ENCODE measurements at places on chromosomes 1 and 21.

DNA sequence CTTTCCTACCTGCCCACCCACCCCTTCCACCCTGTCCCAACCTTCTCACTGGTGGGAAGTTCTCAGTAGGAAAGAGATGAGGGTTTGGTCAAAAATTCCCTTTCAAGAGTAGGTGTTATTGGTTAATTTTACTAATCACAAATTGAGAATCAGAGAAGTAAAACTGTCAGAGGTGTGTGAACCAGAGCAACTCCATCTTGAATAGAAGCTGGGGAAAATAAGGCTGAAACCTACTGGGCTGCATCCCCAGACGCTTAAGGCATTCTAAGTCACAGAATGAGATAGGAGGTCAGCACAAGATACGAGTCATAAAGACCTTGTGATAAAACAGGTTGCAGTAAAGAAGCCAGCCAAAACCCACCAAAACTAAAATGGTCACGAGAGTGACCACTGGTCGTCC lies 11.5 kb downstream of the PLA2G2D start:
- no peak for DNase-seq

DNA sequence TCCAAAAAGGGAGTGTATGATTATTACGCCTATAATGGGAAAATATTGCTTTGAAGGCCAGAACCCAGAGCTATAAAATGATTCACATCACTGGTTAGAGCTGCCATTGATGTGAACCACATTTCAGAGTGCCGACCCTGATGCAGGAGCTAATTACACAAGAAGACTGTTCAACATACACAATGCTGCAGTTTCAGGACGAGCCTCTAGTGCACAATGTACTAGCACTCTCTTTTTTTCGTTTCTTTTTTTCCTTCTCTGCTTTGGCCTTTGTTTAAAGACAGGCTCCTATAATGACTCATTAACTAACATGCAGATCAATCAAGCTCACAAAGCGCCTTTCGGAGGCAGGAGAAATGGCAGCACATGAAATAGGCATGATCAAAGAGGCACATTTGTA lies 66.0 kb upstream of the HMGB4 start:
- DNase-seq: no peak

- no peak for DNase-seq
Observed at GRCh38 chr1:244212797-244213475, 161.9 kb downstream of the ZBTB18 start.

GRCh38 chr1:20875198-20875973 lies 88.3 kb upstream of the HP1BP3 start:
- no peak for DNase-seq

DNA sequence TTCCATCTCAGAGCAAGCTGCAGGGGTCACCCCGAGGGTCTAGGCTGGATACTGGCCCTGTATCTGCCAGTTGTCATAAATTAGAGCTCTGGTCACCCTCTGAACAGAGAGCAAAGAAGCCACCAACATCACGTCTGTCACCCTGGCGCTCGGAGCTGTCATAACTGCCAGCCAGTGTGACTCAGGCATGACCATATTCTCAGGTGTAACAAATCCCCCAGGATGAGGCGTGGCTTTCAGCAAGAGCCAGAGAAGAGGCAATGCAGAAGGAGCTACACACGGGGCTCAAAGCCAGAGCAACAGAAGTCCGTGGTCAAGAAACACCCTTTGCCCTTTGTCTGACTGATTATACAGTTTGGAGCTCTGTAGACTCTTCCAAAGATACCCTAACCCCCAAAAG lies 40.0 kb downstream of the PRAMEF20 start:
- DNase-seq: no peak

- DNase-seq: no peak
Observed at GRCh38 chr1:41396084-41396483, 34.9 kb downstream of the FOXO6 start.

GRCh38 chr1:7407980-7408770 lies 362.9 kb upstream of the VAMP3 start:
- DNase-seq: no peak

DNA sequence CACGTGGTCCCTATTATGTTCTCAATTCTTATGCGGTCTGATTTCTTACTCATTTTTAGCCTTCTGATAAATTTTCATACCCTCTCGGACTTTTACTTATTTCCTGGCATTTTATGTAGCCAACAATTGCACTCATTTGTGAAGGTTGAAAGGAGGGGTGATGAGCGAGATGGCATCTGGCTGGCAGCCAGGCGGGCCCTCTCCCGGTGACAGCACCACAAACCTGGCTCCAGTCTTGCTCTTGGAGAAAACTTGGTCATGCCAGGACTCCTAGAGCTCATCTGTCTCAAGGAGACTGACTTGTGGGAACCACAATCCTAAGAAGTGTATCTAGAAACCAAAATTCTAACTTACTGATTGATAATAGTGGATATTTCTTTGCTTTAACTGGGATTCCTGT lies 14.6 kb upstream of the AHCTF1 start:
- no peak for DNase-seq

- DNase-seq: no peak
Observed at GRCh38 chr1:220809704-220810103, 23.0 kb downstream of the MTARC1 start.

DNA sequence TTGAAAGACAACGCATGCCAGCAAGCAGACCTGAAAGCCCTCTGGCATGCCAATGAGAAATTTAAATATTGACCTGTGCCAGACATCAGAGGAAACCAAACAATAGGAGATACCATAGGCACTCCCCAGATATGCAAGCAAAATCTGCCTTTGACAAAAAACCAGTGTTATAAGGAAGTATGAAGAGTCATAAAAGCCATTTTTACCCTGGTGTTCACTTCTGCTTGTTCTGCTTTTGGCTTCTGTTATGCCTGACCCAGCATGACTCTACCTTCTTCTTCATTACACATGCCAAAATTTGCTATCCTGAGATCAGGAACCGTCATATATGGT lies 26.4 kb downstream of the NPHS2 start:
- DNase-seq: no peak

- DNase-seq: no peak
Observed at GRCh38 chr1:119787776-119788175, 19.1 kb upstream of the HMGCS2 start.

DNA sequence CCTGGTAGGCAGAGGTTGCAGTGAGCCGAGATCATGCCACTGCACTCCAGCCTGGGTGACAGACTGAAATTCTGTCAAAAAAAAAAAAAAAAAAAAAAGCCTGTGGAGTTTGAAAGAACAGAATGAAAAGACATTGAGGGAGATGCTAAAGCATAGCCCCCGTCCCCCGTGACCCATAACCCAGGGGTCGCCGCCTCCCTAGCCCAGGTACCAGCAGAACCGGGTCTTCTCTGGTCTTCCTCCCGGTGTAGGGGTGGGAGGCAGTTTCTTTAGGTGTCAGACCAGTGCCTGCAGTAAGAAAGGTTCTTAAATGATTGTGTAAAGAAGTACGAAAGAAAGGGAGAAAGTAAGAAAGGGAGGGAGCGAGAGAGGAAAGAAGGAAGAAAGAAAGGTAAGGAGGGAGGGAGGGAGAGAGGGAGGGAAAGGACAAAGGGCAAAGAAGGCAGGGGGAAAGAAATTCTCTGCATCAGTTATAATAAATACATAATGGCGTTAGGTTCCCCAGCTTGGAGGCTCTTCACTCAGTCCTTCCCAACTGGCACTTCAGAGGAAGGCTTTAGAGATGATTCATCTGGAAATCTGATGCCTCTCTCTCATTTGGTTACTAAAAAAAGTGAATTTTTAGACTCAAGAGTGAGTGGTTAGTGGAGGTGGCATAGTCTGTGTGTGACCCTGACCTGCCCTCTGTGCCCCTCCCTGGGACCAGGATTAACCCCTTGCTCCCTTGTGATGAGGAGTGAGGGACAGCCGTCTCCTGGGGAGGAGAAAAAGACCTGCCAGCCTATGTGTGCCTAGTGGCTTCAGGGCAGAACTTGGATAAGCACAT lies 1.1 kb downstream of the IL24 start:
- no peak for DNase-seq

DNA sequence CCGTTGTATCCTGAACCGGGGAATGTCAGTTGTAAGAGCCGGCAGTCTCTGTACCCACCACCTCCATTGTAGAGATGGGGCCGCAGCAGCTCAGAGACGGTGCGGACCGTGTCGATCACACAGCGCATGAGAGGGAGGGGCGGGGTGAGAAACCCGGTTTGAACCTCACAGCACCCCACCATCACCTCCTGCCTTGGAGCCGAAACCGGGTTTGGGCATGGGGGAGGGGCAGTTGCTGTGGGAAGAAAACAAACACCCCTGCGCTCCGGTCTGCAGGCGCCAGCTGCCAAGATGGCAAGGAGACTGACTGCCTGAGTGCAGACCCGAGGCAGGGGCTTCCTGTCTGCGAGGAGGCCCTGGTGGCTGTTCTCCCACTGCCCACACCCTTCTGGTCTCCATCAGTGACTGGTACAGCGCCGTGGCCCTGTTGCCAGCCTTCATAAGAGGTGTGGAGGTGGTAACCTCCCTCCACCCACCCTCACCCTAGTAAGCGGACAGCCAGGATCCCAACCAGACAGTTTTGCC lies 69.2 kb upstream of the SSBP3 start:
- no peak for DNase-seq

GRCh38 chr1:56359056-56359455 lies 220.3 kb downstream of the PLPP3 start:
- no peak for DNase-seq

DNA sequence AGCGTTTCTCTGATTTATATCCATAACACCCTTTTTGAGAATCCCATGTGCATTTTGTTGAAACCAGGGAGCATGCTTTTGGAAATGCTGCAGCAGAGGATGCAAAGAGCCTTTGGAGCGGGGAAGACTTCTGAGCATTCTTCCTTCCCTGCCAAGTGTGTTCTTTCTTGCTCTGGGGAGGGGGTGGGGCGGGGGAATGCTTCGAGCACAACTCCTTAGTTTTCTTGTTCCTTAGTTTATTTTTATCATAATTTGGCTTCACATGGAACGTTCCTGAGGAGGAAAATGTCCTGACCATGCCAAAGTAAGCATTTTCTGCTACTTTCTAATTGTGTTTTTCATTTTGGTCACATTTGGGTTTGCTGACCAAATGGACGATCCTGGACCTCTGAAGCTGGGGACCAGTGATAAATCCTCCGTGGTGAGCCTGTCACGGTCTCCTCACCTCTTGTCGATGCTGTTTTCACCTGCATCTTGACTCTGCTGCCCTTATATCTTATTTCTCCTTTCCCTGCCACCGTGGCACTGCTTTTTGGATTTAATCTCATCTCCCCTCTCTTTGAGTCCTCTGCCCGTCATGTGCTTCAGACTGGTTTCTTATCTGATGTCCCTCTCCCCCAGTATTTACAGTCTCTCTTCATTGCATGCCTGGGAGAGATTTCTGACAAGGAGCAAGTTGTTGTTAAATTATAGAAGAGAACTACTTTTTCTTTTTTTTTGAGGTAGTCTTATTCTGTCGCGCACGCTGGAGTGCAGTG lies 2.4 kb downstream of the CTPS1 start:
- no peak for DNase-seq

DNA sequence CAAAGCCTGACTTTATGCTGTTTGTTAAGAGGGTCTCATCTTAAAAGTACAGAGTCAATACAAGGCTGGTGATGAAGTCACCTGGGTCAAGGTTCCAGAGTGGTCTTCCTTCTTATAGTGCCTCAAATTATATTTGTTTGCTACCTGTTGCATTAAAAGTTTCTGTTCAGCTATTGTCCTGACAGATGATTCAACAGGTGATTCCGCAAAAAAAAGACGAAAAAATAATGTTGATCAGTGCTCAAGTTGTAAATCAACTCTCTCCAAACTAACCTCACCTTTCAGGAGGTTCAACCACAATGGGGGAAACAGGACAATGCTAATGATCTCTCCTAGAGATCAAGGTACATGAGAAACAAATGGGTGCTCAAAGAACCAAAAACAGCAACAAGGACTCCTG lies 35.7 kb downstream of the HSF2BP start:
- DNase-seq: no peak

GRCh38 chr21:36203603-36203889 lies 46.9 kb downstream of the DOP1B start:
- no peak for DNase-seq

- no peak for DNase-seq
Observed at GRCh38 chr1:9267827-9268581, 24.7 kb upstream of the SPSB1 start.

DNA sequence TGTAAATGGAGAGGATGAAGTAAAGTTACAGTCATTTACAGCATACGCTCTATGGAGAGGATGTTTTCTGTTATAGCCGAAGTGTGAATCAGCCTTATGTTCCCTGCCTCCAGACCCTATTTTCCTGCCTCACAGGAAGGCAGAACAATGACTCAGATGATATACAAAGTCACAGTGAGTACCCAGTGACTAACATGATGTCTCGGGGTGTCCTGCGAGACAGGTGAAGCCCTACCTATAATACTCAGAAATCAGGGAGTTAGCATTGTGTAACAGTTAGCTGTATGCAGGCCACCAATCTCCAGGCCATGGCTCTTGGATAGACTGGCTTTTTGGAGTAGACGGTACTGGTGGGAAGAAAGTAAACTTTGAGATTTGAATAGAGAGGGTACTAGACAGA lies 55.6 kb upstream of the FBXO28 start:
- DNase-seq: no peak

DNA sequence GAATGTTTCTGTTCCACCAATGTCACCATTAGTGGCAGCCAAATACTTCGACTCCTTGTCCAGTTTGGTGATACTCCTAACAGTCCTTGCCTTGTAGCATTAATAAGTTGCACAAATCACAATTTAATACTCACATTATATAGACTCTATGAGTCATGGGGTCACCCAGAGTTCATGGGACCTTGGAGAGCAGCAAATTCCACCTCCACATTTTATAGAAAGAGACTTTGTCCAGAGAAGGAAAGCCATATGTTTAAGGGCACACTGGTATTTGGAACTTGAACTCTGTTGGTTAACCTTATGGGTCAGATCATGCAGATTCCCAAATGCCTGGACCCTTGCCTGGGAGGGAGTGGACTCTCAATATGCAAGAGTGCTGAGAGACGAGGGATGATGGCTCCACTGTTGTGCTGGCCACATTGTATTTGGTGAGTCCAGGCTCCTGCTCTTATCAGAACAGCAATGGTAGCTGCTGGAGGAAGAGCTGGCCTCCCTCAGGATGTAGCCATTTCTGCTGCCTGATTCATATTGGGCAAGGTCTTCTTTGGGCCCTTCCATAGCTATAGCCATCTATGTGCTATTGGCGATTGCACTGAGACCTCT lies 30.6 kb downstream of the DNAJC6 start:
- no peak for DNase-seq

GRCh38 chr1:221457685-221458446 lies 284.0 kb downstream of the DUSP10 start:
- DNase-seq: no peak

DNA sequence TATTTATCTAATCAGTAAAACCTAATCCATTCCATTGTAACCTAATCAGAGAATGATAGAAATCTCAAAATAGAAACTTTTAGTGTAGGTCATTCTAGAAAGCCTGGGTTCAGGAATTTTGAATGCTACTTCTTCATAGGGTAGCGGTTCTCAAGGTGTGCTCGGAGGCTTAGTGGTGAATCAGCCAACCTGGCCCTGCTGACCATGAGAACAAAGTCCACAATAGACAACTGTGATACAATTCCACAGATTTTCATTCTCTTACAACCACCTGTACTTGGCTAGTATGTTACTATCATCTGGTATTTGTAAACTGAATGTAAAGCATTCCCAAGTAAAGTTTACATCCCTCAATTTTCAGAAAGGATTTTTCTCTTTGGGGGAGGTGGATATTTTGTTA lies 7.5 kb upstream of the PUM1 start:
- no peak for DNase-seq
